ENCODE measurements at places on chromosomes 6 and 20.

DNA sequence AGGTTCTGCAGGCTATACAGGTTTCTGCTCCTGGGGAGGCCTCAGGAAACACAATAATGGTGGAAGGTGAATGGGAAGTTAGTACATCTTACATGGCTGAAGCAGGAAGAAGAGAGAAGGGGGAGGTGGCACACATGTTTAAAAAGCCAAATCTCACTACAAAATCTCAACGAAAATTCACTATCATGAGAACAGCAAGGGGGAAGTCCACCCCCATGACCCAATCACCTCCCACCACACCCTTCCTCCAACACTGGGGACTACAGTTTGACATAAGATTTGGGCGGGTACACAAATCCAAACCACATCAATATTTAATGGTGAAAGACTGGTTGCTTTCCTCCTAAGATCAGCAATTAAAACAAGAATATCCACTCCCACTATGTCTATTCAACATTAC is 13.8 kb upstream of the POLR1H start:
- no peak for DNase-seq

- DNase-seq, result no peak
Measured at GRCh38 chr20:17657079-17657825, 24.8 kb downstream of the RRBP1 start.

DNA sequence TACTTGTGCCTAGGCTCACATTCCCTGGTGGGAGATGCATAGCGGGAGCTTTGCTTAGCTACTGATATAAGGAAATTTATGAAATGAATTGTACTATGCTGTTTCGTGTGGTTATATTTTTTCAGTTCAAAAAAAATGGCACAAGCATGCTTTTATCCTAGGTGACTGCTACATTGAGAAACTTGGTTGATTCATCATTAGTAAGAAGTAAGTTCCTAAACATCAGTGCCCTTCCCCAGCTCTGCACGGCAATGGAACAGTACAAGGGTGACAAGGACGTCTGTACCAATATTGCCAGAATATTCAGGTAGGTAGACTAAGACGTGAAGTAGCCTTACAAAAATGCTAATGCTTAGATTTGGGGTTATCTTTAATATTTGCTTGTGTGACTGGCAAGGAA is 79.7 kb downstream of the ARMC2 start:
- DNase-seq, result no peak

DNA sequence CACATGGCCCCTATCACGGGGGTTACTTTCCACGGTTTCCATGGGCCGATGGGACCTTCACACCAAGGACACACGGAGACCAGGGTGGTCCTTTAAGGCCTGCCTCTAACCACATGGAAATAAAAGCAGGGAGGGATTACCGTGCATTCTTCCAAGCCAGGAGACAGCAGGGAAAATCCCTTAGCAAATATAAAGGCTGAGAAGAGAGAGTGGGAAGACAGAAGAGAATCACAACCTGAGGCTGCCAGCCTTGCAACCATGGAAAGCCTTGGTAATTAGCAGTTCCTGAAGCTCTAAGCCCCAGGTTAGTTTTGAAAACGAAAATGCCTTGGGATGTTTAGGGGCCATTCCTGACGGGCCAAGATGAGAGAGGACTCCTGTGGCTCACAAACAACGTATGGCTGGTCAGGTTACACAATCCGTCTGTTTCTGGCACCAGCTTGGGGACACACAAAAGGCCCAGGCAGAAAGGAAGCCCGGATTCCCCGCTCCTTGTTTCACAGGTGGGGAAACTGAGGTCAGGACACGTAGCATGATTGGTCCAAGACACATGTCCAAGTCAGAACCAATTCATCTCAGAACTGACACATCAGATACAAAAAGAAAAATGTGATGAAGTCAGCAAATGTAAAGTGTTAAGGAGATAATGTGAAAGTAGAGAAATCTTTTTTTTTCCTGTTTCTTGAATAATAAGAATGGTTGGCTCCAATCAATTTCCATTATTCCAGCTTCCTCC is 2.8 kb downstream of the PREX1 start:
- DNase-seq, result no peak

DNA sequence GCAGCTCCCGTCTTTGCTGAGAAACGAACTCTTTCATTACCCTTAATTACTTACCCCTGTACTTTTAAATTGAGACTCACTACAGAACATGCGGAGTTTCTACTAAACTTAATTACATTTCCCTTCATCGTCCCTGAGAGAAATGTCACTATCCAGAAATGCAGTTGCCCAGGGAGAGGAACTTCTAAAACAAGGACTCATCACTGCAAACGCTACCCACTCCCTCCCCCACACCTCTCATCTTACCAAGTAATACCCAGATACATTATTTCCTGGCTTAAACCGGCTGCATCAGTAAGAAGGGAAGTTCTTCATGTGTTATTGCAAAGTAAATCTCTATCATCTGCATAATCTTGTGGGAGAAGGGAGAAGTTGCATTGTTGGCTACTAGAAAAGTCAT is 138.3 kb downstream of the IPCEF1 start:
- no peak for DNase-seq

- no peak for DNase-seq
Measured at GRCh38 chr6:116847227-116847626, 18.3 kb upstream of the GPRC6A start.

- no peak for DNase-seq
Measured at GRCh38 chr20:59598625-59599310, 5.6 kb upstream of the PHACTR3 start.

DNA sequence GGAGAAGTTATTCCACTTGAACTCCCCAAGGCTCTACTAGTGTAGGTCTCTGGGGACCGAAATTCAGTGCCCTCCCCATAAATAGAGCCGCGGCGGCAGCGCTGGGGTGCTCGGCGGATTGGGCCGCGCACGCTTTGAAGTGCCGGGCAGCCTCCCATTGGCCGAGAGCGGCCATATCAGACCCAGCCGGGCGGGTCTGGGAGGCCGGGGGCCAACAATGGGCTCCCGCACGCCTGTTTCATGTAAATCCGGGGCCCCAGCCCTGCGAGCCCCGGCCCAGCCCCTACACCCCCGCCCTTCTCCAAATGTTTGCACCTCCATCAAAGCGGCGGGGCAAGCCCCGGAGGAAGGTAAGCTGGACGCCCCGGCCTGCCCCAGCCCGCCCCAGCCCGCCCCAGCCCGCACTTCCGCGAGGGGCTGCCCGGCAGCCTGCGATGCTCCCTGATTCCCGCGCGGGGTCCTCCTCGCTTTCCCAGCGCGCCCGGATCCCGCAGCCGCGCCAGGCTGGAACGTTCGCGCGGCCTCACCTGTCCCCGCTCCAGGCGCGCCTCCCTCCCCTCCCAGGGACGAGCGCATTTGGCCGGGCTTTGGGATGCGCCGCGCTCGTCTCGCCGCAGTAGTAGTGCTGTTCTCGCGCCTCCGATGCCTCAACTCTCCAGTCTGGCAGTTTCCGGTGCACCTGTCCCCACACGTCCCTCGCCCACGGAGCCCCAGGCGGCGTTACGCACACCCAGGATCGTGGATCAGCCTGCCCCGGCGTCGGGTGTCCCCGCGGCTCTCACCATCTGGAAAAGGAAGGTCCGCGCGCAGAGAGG is at the start of gene TBXT:
Gene TBXT, minus strand, starts transcription at position 51 of the 815 bp plus-strand sequence. CDS start 260 bp downstream, outside the sequence.
- DNase-seq, result no peak

GRCh38 chr20:44780226-44780625 is 30.1 kb downstream of the RIMS4 start:
- no peak for DNase-seq

DNA sequence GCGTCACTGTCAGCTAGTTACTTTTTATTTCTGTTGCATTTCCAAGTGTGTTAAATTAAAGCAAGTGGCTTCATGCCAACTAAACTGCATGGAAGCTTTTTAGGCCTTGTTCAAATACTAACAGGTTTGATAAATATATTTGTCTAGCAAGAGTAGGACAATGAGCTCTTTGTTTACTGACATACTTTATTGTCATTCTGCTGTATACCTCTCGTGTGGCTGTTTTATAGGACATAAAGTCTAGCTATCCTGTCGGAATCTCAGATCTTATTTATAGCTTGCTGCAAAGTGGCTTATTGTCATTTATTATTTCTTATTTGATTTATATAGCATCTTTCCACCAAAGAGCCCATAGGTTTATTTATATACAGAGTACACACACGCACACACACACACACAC is 711.1 kb downstream of the KIF16B start:
- DNase-seq, result no peak

DNA sequence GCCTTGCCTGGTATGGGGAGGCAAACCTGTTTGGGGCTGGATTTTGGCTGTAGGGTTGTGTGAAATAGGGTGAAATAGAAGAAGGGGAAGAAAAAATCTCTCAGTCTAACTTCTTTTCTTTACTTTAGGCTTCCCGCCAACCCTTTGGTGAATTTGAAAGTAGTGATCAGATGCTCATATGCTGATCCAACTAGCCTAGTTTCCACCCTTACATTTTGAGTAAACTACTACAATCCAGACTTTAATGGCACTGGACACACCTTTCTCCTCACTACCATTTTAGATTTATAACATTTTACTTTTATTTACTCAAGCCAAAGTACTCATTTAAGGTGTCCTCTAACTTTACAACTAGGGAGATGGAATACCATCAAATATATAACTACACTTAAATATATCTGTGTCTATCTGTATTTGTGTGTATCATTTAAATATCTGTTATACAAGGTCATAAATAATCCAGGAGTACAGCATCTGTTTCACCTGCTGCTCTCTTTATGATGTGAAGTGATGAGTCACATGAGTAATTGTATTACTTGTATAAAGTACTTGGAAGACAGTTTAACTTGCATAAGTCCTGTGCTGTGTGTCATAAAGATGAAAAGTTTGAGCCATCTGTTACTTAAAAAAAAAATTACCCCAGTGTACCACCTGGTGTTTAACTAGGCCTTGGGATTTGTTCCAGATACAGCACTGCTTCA is 172.1 kb downstream of the CDKAL1 start:
- no peak for DNase-seq

- peak; percentile 12 for DNase-seq
Measured at GRCh38 chr6:42417641-42418112, 34.0 kb downstream of the TRERF1 start.

All from activated CD4-positive, CD25-positive, alpha-beta regulatory T cell (primary cell).